Large intestine (tissue), 12 donors: ENCODE measurements at places on chromosomes 1 and 21.

- DNase-seq = no peak
Measured at GRCh38 chr1:151312826-151313225, 14.4 kb downstream of the PI4KB start.

- DNase-seq = no peak
Measured at GRCh38 chr1:243513726-243514491, 258.1 kb downstream of the SDCCAG8 start.

DNA sequence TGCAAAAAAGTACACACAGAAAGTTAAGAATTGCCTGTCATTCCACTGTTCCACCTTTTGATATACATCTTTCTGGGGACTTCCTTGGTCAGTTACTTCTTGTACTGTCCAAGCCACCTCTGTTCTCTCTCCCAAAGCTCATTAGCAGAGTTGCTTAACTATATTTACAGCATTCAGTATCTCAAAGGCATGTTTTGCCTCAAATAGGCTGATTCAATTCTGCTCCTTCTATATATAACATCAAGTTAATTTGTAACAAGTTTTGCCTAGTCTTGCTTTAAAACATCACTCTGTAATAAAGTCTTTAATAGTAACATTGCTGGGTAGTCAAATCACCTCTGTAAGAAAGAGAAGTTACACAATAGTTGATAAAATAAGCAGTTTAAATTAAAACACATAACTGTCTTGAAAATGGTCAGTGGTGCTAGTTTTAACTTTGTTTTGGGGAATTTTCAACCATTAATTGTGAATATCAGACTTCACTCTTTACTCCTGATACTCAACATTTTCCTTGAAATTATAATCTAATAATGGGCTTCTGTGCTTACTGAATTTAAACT is 35.7 kb downstream of the EDARADD start:
- DNase-seq = peak; percentile 16

- no peak for DNase-seq
Measured at GRCh38 chr1:15662477-15662876, 21.6 kb upstream of the PLEKHM2 start.

GRCh38 chr21:42125571-42126544 is 54.7 kb downstream of the UMODL1 start:
- DNase-seq = no peak

GRCh38 chr1:109307274-109308021 is 637 bp upstream of the MYBPHL start:
- peak; percentile 87 for DNase-seq

DNA sequence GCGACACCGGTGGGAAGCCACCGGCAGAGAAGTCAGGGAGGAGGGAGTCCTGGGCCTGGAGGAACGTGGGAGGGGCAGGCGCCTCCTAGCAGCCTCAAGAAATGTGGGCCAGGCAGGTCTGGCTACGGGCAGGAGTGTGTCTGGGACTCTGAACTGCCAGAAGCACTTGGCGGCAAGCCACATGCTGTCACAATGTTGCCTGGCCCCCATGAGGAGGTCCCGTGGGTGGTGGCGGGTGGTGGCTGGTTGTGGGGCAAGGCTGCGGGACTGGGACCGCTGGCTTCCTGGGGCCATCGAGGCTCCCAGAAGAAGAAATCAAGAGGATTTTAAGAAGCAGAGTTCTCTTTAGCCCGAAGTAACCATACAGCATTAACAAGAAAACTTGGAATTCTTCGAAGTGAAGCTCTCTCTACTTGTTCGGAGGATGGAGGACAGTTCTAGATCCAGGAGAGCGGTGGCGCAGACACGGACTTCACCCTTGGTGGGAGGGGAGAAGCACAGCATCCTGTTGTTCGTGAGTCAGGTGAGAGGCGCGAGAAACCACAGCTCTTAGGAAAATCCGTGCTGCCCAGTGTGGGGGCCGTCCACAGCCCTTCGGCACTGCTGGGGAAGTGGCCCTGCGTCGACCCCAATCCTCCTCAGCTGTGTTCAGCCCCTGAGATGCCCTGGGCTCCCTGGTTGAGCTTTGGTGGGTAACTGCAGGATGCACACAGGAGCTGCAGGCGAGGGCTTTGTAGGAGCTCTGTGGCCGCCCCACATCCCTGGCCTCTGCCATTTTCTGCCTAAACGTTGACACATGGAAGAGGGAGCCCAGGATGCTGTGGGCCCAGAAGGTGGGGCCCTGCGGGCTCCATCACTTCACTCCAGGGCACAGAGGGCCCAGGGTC is 12.4 kb downstream of the SKI start:
- peak; percentile 91 for DNase-seq

DNA sequence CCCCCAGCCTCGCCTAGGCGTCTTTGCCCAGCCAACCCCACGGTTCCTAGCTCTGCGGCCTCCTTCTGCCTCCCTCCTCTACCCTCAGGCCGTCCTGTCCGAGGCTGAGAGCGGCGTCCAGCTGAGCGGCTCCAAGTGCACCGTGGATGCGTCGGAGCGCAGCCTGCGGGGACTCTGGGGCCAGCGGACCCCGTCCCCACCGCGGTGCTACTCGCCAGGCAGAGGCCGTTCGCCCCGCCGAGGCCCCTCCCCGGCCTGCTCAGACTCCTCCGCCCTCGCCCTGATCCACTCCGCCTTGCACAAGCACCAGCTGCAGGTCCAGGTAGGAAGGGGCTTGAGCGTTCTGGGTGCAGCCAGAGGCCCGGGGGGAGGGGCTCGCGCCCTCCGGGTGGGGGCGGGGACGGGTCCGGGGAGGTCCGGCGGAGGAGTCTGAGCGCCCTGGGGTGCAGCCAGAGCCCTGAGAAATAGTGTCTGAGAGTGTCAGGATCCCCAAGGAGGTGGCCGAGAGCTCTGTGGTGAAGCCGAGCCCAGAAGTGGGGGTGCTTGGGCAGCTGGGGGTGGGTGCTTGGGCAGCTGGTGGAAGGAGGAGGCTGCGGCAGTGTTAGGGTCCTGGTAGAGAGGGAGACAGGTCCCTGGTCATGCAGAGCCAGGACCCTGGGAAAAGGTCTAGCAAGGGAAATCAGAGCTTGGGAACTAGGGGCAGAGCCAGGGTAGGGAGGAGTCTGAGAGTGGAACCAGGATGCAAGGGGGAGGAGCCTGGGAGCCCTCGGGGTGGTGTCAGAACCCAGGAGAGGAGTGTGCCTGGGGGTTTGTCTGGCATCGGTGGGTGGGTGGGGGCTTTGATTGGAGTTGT is 3.2 kb upstream of the NBPF3 start:
- DNase-seq = peak; percentile 54

DNA sequence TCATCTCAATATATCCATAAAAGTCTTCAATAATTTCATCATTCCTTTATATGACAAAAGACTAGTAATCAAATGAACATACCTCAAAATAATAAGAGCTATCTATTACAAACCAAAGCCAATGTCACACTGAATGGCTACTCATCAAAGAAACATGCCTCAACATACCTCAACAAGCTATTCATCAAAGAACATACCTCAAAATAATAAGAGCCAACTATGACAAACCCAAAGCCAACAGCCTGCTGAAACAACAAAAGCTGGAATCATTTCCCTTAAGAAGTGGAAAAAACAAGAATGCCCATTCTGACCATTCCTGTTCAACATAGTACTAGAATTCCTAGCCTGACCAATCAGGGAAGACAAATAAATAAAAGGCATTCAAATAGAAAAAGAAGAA is 1373.7 kb downstream of the BRINP3 start:
- DNase-seq = no peak

- DNase-seq = no peak
Measured at GRCh38 chr1:227869279-227869842, 53.9 kb downstream of the PRSS38 start.

DNA sequence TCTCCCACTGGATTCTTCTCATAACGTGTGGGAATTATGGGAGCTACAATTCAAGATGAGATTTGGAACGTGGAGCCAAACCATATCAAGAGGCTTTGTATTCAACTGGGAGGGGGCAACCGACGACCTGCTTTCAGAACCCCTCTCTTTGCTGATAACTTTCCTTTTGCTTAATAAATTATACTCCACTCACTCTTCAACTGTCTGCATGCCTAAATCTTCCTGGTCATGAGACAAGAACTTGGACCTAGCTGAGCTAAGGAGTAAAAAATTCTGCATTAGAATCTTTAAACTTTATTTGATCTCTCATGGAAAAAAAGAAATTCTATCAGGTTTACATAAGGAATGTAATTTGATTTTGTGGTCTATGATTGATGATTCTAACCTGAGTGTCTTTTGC is 86.7 kb upstream of the CYYR1 start:
- DNase-seq = no peak

DNA sequence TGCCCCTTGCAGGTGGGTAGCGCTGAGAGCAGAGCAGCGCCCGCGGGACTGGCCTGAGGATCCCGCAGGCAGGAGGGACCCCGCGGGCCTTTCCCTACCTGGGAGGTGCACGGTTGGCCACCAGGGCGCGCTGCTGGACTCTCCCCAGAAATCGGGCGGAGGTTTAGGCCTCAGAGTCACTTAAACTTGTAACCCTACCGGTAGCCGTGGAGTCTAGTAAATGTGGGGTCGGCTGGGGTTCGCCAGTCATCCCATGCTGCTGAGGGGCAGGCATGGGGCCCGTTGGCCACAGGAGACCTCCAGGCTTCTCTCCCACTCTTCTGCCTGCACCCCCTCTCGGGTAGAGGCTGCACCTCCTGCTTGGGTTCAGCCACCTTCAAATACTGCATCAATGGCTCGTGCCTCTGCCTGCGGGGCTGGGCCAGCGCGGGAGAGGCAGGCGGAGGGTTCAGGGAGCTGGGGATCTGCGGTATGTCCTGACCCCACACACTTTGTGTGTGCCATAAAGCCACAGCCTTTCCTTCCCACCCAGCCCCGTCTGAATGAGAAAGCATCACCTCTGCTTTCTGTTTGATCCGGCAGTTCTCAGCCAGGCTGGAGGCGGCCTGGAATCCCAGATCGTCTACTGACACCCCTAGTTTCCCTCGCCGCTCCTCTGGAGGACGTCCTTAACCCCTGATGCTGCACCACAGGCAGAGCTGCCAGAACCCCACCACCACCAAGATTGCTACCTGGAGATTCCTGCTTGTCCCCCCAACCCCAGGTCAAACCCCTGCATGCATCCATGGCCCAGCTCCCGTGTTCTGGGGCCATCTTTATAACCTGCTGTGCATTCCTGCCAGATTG is 12.3 kb upstream of the GSTM4 start:
- DNase-seq = peak; percentile 61

GRCh38 chr21:44415073-44416025 is 40.0 kb upstream of the LRRC3 start:
- DNase-seq = no peak

DNA sequence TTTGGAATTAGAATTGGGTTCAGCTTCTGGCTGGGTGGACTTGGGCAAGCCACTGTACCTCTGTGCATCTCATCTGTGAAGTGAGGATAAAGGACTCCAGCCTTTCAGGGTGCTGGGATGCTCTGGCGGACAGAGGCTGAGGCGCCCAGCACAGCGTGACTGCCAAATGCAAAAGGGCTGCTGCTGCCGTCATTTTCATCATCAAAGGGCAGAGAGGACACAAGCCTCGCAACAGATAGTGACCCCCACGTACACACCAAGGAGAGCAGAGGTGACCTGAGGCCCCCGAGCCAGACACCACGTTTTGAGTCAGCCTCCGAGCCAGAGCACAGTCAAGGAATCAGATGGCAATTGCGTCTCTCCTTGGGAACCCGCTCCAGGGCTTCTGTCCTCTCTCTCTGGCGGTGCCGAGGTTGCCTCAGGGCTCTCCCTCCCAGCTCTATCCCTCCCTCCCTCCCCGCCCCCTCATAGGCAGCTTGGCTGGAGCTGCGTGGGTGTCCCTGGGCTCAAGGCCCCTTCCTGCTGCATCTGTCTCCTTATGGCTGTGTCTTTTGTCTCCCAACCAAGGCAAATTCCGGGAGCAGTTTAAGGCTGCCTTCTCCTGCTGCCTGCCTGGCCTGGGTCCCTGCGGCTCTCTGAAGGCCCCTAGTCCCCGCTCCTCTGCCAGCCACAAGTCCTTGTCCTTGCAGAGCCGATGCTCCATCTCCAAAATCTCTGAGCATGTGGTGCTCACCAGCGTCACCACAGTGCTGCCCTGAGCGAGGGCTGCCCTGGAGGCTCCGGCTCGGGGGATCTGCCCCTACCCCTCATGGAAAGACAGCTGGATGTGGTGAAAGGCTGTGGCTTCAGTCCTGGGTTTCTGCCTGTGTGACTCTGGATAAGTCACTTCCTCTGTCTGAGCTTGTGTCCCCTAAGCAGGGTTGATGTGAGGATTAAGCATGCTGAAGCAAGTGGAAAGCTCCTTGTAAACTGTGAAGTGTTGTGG is 9.0 kb downstream of the HCRTR1 start:
- DNase-seq = no peak

GRCh38 chr1:8723010-8723409 is 94.4 kb downstream of the RERE start:
- no peak for DNase-seq

DNA sequence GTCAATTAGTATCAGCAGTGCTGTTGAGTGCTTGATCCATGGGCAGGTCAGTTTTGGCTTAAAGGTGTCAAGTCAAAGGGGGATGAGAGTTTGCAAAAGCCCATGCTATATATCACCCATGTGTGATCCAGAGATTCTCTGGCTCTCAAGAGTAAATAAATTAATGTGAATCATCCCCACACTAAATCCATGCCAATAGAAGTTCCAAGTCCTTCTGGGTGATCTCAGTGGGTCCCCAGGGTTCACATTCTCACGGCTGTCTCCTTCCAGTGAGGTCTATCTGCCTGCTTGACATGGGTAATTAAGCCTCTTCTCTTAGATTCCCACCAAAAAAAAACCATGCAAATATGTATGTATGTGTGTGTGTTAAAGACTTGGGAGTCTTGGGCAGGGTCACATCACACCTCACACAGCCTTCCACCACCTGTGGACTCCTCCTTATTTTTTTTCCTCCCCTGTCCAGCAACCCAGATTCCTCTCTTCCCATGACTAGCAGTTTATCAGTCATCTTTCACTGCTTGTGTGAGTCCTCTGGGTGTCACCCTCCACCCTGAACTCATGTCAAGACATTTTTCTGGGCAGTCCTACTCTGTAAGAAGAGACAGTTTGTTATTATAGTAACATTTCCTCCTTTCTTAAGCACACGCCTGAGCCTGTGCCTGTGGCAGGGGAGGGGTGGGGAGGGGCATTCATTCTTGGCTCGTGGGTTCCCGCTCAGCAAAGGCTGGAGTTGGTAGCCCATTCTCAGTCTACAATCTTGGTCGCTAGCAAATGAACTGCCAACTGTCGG is 14.3 kb upstream of the S100A11 start:
- no peak for DNase-seq

GRCh38 chr1:162772571-162773154 is 17.8 kb upstream of the HSD17B7 start:
- no peak for DNase-seq

GRCh38 chr1:192161976-192162375 is 3.7 kb downstream of the RGS18 start:
- no peak for DNase-seq

- DNase-seq = no peak
Measured at GRCh38 chr21:35843911-35844667, 216.2 kb downstream of the SETD4 start.

DNA sequence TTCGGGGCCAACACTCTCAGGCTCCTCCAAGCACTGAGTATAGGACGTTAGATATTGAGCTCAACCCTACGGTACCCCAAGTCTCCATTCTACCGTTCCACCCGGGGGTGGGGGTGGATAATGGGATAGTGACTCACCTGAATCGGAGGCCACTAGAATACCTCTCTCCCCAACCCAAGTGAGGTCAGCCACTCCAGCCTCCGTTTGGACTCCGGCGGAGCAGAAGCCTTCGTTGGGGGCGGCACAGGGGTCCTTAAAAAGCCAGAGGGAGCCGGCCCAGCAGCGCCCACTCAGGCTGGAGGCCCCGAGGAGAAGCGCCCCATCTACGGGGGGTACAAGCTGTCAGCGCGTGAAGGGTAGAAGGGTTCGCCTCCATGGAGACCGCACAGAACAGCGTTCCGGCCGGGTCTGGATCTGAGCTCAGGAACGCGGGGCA is 556 bp downstream of the WDR77 start:
- DNase-seq = no peak

- no peak for DNase-seq
Measured at GRCh38 chr1:147562819-147563218, 21.5 kb downstream of the BCL9 start.
